ENCODE measurements at places on chromosomes 7 and 10.

DNA sequence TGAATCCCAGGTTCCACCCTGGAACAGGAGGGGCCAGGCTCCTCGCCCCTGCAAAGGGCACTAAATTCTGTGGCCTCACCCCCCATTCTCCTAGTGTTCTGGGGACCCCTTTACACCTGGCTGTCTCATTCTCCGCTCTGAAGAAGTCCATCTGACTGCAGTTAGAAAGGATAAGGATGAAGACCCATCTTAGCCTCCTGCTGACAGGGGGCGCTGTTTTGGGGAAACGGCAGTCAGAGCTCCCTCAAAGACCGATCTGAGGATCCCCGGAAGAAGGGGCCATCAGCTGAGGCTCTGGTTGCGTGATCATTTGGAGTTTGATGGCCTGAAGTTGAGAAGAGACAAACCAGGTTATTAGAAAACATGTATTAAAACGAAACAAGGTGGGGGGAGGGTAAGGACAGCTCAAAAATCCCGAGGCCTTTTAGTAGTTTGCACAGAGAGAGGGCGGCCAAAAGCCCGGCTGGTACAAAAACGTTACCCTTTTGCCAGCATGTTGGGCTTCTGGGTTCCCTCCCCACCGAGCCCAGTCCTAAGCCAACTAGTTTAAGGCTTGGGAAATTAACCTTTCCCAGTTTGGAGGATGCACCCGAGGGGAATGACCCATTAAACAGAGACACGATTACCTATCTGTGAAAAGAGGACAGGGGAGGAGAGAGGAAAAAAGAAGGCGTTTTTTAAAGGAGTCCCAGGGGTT is 102.8 kb downstream of the CHN2 start:
- no peak for DNase-seq

GRCh38 chr7:29365423-29365822 is 170.8 kb downstream of the CHN2 start:
- DNase-seq: no peak

- no peak for DNase-seq
These were observed 153.0 kb downstream of the DIP2C start for GRCh38 chr10:536371-536925.

DNA sequence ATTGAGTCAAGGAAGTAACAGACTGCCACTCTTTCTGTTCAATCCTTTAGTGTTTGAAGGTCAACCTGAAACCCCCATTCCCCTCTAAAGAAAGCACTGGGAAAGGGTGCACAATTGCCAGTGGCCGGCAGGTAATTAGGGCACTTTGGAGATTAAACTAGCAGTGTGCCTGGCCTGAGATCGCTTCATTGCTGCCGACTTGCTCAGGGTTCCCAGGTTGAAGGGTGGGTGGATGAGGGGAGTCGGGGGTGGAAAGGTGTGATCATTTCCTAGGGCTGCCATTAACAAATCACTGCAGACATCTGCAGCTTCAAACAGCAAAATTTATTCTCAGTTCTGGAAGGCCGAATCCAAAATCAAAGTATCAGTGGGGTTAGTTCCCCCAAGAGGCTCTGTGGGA is 16.3 kb upstream of the BTBD16 start:
- no peak for DNase-seq

- DNase-seq: no peak
These were observed 4.3 kb downstream of the PHYHIPL start for GRCh38 chr10:59180689-59181270.

- no peak for DNase-seq
These were observed 2.1 kb downstream of the CPED1 start for GRCh38 chr7:120990468-120991118.

GRCh38 chr7:28181416-28181815 is 821 bp upstream of the JAZF1 start:
- no peak for DNase-seq

- no peak for DNase-seq
These were observed 4.9 kb upstream of the ZMIZ1 start for GRCh38 chr10:79063661-79064492.

- no peak for DNase-seq
These were observed 219.3 kb upstream of the PRSS58 start for GRCh38 chr7:142477079-142477651.
